ENCODE measurements at places on chromosomes 3 and 15.

DNA sequence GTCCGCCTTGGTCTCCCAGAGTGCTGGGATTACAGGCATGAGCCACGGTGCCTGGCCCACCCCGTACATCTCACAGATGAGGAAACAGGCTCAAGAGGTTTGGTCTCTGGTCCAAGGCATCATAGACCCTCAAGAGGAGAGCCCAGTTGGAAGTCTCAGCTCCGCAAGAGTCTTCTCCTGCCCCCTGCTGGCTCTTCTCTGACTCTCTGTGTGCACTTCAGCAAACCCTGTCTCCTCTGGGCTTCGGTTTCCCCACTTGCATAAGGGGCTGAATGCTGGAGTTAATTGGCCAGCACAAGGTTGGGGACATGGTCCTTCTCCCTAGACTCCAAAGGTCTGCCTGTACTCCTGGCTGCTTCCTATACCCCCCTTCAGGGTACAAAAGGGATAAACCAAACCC lies 3.9 kb downstream of the MST1R start:
- no peak for DNase-seq

GRCh38 chr15:37037071-37037655 lies 63.2 kb downstream of the MEIS2 start:
- no peak for DNase-seq

- no peak for DNase-seq
These were observed 47.9 kb upstream of the ZSCAN2 start for GRCh38 chr15:84552896-84553295.

GRCh38 chr15:36970522-36970921 lies 129.8 kb downstream of the MEIS2 start:
- no peak for DNase-seq

DNA sequence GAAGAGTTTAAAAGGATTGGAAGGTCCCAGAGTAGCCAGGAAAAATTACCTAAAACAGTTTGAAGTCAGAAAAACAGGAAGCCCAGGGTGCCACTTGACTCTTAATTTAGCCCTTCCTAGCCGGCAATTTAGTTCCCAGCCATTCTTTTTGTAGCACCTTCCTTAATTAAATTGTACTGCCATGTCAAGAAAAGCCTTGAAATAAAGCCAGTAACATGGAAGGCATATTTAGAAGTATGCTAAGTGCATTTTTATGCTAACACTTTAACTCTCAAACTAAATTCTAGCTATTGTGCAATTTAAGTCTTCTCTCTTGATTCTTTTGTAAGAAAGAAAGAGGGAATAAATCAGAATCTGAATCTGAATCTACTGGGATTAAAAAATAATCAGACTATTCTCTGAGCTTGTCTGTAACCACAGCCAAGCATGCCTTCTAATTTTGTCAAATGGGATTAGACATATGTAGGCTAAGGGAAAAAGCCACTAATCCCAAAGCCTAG lies 43.2 kb downstream of the MAP3K13 start:
- DNase-seq: no peak

- no peak for DNase-seq
These were observed 7.4 kb downstream of the RTP4 start for GRCh38 chr3:187375581-187375980.

DNA sequence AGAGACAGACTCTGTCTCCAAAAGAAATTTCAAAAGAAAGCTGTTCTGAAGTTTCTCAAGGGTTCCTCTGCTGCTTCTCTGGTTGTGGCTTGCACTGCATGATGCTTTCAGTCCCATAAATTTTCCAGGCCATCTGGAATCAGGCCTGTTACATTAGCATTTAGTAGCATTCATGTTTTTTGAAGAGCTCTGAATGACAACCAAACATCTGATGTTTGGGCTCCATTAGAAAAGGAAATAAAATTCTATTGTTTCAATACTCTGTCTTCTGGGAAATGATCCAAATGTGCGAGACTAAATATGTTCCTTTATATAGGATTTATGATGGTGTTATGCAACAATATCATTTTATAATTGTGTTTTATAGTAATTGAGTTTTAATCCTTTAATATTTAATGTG lies 455.8 kb downstream of the GABRG3 start:
- no peak for DNase-seq

GRCh38 chr3:58657571-58658141 lies 8.9 kb downstream of the FAM3D start:
- DNase-seq: no peak

- no peak for DNase-seq
These were observed 222.4 kb downstream of the OPA1 start for GRCh38 chr3:193815246-193816027.

- DNase-seq: no peak
These were observed 27.3 kb downstream of the SV2B start for GRCh38 chr15:91127236-91127955.

- DNase-seq: no peak
These were observed 21.4 kb upstream of the ZBTB47 start for GRCh38 chr3:42632146-42632545.

DNA sequence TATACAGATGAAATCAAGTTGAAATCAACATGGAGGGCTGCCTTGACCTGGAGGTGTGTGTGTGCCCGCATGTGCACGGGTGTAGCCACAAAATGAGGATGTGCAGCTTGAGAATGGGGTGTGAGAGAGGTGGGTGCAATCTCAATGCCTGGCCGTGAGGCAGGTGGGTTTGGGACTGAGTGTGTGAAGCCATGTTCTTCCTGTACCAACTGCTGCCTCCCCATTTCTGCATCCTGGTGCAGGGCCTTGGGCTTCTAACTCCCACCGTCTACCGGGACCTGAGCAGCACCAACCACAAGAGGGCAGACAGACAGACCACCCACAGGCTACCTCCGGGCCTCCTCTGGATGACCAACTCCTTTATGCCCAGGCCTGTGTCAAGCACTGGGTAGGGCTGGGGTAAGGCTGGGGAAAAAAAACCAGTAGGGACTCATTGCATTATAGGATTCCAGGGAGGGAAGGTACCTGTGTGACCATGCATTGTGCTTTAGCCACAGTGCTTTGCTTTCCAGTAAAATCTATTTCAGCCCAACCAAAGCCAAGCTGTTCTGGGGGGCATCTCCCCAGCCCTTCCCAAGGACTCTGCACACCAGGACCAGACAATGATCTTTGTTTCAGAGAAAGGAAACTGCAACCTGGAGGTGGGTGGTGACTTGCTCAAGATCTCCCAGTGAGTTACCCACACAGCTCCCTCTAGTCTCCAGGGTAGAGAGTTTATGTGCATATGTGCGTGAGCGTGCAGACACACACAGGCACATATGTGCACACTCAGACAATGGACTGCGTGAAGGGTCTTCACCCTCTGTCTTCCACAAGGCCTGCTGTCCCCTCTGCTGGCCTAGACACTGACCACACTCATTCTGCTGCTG lies 162.2 kb upstream of the TLE3 start:
- no peak for DNase-seq

DNA sequence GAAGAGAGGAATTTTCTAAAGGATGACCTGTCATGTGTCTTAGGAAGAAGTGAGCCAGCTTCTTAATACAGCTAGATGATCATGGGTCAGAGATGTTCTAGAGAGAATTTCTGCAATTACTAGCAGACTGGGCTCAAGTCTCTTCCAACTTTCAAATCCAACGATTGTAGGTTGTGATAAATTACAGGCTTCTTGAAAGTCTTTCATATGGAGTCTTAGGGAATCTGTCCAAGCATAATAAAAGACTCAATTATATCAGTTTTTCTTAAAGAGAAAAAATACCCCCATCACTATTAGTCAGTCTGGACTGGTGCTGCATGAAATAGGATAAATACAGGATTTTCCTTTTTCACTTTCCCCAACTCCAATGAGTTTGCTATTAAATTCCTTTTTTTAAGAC lies 59.1 kb downstream of the DRD3 start:
- no peak for DNase-seq

DNA sequence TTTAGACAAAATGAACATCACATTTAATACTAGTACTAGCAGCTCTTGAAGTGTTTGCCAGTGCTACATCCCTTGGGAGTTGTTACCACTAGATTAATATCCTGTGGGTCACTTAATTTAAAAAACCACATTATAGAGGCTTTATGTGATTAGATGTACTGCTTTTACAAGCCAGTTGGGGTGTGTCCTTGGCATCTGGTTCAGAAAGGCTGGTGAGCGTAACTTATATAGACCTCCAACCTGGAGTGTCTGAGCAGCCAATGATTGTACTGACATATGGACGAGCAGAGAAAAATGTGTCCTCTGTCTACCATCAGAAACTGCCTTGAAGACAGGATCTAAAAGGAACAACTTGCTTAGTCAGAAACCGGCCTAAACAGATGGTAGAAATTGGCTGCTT lies 306.2 kb upstream of the ATP11B start:
- DNase-seq: no peak

GRCh38 chr3:156409694-156410093 lies 145.2 kb downstream of the SSR3 start:
- DNase-seq: no peak

DNA sequence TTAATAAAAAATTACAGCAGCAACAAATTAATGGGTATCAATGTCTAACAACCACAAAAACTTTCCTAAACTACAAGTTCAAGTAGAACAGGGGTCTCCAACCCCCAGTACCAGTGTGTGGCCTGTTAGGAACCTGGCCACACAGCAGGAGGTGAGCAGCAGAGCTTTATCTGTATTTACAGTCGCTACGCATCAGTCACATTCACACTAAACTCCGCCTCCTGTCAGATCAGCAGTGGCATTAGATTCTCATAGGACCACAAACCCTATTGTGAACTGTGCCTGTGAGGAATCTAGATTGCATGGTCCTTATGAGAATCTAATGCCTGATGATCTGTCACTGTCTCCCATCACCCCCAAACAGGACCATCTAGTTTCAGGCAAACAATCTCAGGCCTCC lies 18.5 kb upstream of the LIPC start:
- no peak for DNase-seq

DNA sequence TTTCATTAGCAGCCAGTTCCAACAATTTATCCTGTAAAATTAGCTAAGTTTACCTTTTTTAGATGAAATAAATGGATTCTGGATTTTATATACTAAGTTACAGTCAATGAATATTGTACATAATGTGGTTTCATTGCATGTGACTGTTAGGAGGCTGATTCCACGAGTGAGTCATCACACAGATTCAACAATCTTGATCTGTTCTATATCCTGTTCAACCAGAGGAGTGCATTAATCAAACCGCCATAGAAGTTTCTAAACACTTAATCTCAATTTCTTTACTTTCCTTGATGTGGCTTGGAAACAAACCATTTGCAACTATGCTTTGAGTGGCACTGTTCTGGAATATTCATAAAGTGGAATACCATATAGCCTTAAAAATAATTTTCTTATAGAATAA lies 15.3 kb downstream of the DNAJC13 start:
- no peak for DNase-seq

GRCh38 chr3:106006001-106006400 lies 137.2 kb upstream of the CBLB start:
- no peak for DNase-seq

DNA sequence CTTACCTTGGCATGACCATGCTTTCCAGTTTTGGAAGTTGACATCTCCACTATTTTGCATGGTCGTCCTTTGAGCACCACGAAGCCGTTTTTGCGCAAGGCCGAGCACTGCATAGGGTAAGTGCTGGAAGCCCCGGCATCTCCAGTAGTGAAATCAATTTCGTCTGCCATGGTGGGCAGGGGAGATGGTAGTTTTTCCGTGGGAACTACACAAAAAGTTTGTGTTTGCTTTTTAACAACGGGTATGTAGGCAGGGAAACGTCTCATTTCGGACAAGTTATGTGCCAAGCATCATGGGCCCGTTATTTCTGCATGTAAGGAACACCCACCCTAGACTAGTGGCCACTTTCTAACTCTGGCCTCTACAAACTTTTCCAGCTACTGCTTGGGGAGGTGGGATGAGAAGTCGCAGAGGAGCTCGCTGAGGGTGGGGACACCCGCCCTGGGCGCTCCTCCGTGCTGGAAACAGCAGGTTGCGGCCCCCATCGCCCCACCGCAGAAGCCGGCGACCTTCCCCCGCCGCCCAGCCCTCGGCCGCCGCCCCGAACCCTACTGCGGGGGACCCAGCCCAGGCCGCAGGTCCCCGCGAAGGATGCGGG lies 701 bp downstream of the EIF5A2 start:
- no peak for DNase-seq

DNA sequence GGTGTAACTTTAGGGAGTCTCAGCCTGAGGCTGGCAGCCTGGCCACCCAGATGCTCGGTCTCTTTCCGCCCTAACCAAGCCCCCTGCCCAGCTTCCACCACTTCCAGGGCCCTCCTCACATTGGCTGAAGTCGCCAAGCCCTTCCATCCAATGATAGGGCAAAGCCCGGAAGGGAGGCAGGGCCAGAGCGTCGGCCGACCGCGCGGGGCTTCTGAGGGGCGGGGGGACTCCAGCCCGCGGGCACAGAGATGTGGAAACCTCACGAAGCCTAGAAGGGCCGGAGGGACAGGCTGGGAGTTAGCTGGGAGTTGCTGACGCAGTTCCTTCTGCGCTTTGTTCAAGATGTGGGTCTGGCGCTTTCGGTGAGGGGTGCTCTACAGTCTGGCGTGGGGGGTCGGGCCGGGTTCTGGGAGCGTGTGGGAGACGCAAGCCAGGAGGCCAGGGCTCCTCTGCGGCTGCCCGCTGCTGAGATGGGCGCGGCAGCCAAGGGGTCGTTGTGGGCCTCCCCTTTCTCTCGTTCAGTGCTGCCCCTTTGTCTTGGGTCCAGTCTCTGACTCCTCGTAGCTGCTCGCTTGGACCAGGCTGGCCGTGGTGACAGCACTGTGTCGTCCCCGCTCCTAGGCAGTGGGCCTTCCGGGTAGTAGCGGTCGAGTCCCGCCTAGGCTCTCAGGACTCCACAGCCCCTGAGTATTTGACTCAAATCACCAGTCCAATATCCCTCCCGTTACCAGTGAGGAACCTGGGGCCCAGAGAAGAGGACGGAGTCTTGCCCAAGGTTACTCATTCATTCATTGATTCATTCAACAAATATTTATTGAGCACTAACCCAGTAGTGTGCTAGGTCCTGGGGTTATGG lies at the start of gene ZNF660:
TSS of gene ZNF660 (plus strand) at position 319 of the 856 bp plus-strand sequence. CDS start 9,230 bp downstream, outside the sequence.
- DNase-seq: no peak

GRCh38 chr3:54520060-54520459 lies 397.7 kb downstream of the CACNA2D3 start:
- DNase-seq: no peak

Data from T-helper 2 cell (primary cell).